Posterior vena cava (tissue), 2 donors: ENCODE measurements at places on chromosomes 6 and 20. TPM values are rescaled to one million over a fixed set of nuclear protein-coding genes. Genes with fewer than 3 reads are reported as not detected.

SLC22A3 gene
- total RNA-seq, result 26.6 TPM

CPNE5 gene
- total RNA-seq, result 5.4 TPM

LY6G6D gene
- total RNA-seq, result not detected

ULBP1 gene
- 0.19 TPM for total RNA-seq

GSTA2 gene
- not detected for total RNA-seq

REM1 gene
- 5.2 TPM for total RNA-seq

RSPO4 gene
- not detected for total RNA-seq

LRRN4 gene
- total RNA-seq, result 0.19 TPM

- DNase-seq, result no peak
Observed at GRCh38 chr6:135642912-135643311, 145.4 kb upstream of the AHI1 start.

- DNase-seq, result no peak
Observed at GRCh38 chr6:43966853-43967718, 160.2 kb downstream of the MRPL14 start.

DNA sequence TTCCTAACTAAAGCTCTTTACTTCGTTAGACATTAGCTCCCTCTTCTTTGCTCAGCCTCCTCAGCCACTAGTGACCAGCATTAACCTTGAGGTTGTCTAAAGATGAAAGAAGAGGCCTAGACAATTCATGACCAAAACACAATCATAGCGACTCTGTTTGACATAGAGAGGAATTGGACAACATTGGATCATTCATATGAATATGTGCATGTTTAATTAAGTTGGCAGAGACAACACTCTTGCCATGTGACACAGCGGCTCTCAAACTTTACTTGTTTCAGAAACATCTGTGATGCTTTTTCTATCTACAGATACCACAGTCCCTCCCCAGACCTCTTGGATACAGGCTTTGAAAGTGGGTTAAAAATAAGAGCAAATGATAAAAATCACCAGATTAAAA is 81.7 kb downstream of the LINC00237 start:
- no peak for DNase-seq

- no peak for DNase-seq
Observed at GRCh38 chr20:35984382-35984781, 16.0 kb downstream of the CNBD2 start.

DNA sequence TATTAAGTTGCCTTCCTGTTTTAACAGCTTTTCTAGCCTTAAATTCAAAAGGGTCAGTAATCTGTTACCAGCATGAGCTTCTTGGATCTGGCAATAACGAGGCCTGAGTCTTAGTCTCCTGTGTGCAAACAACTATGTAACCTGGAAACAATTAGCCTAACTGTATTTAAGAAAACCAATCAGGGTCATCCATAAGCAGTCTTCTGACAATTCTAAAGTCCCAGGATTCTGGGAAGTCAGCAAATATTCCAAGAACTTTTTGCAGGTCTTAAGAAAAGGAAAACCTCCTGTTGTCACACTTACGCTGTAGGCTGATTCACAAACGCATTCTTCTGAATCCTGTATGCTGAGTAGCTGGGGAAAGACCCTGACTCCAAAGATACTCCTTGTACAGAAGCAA is 90.4 kb downstream of the COL12A1 start:
- no peak for DNase-seq

- no peak for DNase-seq
Observed at GRCh38 chr6:43502666-43503065, 7.5 kb downstream of the LRRC73 start.

GRCh38 chr6:115832186-115832585 is 228.5 kb downstream of the FRK start:
- no peak for DNase-seq

DNA sequence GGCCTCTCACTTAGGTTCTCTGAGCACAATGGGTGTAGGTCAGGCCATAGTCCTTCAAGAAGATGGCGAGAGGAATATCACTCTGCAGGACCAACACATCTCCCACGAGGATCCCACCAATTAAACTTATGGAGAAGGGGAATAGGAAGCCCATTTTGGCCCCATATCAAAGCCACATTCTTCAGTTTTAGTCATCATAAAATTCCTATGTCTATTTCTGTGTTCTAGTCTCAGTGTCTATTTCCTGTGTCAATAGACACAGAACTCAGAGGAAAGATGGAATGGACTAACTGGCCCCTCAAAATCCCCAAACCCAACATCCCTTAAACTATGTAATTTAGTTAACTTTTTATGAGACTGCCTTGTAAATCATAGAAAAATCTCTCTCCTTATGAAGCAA is 216.8 kb downstream of the HACE1 start:
- DNase-seq, result no peak

- peak; percentile 93 for DNase-seq
Observed at GRCh38 chr6:39934131-39934757, at the start of gene MOCS1. TSS of gene MOCS1 (minus strand) at chr6:39934462. CDS start at chr6:39934417, 45 bp downstream.
